ENCODE measurements at places on chromosomes 1 and 21.

DNA sequence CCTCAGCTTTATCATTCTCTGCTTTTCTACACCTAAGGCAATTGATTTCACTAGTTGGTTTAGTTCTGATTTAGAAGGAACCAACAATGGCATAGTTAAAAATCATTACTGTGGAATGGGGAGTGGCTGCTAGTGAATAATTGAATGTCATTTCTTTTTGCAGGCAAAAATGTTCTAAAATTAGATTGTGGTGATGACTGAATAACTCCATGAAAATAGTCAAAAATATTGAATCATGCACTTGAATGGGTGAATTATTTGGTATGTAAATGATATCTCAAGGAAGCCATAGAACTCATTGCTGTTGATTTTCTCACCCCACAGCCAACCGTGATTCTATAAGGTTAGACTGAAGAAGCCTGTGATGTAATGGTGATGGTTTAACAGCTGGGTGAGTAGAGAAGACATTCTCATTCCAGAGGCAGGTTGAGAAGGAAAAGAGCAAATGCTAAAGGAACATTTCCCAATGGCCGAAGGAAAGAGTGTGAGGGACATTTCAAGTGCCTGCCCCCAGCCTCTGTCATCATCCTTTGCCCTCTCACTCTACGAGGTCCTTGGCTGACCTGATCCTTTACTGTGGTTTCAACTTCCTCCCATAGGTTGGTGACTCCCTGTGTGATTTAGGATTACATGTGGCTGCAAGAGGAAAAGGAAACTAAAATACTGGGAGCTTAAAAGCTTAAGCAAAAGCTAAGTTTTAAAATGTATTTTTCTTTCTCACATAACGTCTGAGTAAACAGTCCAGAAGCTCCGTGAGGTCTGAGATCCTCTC lies 12.5 kb downstream of the OVAAL start:
- no peak for DNase-seq

DNA sequence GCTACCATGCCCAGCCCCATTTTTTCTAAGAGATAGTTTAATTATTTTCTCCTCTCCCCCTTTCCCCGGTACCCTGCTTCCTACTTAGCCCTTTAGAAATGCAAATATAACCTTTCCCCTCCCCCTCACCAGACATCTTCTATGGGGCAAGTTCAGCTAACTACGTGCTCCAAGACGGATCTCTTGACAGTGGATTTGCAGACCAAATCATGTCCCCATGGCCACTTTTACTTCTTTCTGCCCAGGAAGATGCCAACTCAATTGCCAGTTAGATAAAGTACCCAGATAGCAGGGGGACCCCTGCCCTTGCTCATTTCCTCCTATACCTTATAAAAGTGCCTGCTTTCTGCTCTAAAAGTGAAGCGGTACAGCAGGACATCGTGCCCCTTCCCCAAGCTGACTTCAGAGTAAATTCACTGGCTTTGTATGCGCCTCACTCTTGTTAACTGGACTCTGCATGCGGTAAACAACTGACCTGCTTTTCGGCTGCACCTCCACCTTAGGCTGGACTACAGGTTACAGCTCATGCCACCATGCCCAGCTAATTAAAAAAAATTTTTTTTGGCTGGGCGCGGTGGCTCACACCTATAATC lies 7.4 kb downstream of the DNAJC11 start:
- DNase-seq = no peak

DNA sequence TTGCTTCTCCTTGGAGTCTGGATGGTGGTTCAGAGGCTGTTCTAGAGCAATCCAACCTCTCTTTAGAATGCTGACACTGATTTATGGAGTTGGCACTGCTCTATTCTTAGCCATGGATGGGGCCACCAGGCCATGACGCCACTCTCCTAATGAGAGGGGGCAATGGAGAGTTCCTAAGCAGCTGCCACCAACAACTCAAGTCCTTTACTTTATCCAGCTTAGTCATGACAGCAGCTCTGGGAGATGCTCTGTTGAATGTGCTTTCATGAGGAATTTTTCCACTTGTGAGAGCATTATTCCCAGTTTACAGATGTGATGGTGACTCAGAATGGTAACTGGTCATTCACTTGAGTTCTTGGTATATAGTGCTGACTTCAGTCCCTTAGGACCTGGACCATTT lies 366.3 kb downstream of the HHAT start:
- no peak for DNase-seq

- DNase-seq = no peak
Measured at GRCh38 chr1:200670242-200671118, 773 bp upstream of the DDX59 start.

GRCh38 chr1:75672528-75673393 lies 51.7 kb upstream of the ACADM start:
- DNase-seq = no peak

- no peak for DNase-seq
Measured at GRCh38 chr1:102546251-102546650, 549.5 kb upstream of the OLFM3 start.

DNA sequence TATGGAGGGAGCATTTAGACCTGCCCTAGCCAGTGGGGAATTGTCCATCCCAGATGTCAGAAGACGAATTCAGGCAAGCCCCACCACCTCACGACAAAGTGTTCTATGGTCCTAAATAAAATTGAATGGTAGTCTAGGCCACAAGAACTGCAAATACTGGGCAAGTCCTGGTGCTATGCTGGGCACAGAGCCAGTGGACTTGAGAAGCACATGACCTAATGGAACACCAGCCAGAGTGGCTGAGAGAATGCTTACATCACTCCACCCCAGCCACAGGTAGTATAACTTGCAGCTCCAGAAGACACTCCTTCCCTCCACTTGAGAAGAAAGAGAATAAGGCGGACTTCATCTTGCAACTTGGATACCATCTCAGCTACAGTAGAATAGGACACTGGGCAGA lies 567.3 kb upstream of the CXADR start:
- DNase-seq = no peak

GRCh38 chr1:207745839-207746767 lies 5.8 kb upstream of the CD46 start:
- no peak for DNase-seq

- DNase-seq = no peak
Measured at GRCh38 chr1:8267307-8267706, 50.6 kb upstream of the SLC45A1 start.

- no peak for DNase-seq
Measured at GRCh38 chr21:37800456-37801061, 115.7 kb downstream of the KCNJ6 start.

DNA sequence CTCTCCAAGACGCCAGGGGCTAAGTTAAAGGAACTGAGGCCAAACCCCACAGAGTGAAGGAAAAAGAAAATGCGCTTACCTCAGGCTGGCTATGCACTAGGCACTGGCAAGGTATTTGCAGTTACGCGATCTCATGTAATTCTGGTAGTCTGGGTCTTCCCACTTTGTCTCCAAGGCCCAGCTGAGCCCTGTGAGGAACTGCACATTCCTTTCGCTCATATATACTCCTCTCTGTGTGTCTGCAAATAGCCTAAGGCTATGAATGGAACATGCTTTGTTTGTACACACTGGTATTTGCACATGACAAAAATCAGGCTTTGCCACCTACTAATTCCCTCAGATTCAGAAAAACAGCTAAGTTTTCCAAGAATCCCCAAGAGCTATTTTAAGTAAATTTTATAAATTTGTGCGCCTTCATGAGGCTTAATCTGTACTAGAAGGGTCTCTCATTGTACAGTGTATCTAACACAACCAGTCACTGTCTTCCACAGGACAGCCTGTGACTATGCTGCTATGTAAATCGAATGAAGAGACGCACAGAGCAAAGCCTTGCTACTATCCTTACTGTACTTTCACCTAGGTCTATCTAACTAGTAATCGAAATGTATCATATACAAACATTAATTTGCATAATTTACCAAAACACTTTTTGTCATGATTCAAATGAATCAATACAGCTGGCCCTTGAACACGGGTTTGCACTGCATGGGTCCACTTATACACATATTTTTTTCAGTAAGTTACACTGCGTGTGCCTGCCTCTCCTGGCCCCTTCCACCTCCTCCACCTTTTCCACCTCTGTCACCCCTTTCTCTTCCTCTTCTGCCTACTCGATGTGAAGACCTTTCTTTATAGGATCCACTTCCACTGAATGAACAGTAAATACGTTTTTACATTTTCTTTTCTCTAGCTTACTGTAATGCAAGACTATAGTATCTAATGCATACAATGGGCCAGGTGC lies 87.0 kb downstream of the SIPA1L2 start:
- no peak for DNase-seq

DNA sequence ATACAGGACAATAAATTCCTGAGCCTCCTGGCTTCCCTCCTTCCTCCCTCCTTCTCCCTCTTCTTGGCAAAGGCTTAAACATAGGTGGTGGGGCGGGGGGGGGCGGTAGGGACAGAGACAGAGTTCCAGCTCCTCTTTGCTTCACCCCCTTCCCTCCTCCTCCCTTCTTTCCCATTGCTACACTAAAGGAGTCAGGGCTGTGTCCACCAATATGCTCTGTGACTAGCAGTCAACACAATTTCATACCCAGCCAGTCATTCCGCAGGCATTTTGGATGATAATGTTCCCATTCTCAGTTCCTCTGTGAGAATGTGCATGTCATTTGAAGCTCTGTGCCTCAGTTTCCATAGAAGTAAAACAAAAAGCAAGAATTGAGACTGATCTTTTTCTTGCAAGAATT lies 1.7 kb downstream of the LMOD1 start:
- no peak for DNase-seq

- no peak for DNase-seq
Measured at GRCh38 chr1:119895102-119895501, 1.2 kb downstream of the ADAM30 start.

DNA sequence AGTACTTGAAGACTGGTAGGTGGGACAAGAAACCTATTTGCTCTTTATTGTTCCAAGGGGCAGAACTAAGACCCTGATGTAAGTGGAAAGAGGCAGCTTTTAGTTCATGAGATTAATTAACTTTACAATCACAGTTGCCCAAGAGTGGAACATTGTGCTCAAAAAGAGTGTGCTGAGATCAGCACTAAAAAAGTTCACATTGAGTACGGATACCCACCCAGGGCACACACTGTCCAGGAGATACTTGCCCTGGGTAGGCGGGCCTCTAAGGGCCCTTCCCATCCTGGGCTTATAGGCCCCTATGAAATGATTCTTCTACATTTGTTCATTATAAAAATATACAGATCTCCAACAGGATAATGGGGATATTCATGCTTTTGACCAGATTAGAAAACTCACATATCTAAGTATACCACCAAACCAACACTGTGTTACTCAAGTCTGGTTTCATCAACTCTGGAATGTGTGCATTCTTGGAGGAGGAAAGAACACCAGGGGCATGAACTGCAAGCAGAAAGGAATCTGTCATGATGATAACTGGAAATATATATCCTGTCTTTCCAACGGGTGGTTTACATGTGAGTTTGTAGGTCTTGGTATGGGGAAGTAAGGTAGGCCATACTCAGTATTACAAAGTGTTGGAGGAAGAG lies 626.2 kb downstream of the SMYD3 start:
- no peak for DNase-seq

GRCh38 chr1:26094677-26095383 lies 16.8 kb upstream of the PDIK1L start:
- DNase-seq = no peak

DNA sequence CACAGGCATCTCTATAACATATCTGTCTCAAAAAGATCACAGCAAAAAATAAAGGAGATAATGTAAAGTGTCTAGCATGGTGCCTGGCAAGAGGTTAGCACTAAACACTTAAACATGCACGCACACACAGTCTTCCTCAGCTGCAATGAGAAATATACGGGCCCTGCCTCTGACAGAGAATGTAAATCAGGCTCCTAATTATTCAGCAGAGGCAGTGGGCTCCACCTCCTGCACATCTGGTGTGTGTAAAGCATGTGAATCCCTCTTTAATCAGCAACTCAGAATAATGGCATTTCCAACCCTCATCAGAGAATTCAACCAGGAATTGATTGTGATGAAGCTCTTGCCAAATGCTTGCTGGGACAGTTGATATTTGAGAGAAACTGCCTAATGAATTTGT lies 85.6 kb upstream of the KCNA3 start:
- no peak for DNase-seq

DNA sequence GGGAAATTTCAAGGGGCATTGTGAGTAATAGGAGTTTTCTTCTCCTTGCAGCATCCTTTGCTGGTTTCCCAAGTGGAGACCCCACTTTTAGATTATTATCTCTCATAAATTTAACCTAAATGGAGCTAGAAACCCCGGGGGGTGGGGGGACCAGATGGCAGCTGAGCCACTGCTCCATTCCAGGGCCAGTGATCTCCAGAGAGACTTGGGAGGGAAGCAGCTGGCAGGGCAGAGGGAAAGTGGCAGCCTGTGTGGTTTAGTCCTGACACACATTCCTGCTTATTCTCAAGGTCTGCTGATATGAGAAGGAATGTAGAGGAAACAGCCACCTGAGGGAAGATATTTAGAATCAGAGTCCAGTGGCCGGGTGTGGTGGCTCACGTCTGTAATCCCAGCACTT lies 16.3 kb downstream of the PCP4L1 start:
- DNase-seq = no peak

GRCh38 chr1:148263128-148263905 lies 111.2 kb upstream of the NBPF11 start:
- DNase-seq = peak; percentile 32

GRCh38 chr1:156692925-156693847 lies 12.2 kb downstream of the CRABP2 start:
- no peak for DNase-seq

DNA sequence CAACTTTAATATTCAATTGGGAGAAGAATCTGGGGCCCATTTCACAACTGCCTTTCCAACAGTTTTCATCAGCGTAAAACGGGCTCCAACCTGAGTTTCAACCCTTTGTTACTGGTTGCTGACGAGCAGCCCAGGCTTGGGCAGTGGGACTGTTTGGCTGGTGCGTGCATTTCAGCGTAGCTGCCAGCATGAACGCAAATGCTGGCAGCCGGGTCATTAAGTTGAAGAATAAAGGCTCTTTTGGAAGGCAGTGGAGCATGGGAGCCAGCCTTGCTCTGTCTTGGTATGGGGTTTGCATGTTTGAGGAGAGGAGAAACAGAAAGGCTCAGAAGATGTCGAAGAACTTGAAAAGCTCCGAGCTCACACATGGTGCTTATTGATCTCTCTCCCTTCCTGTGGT lies 40.7 kb downstream of the WDR3 start:
- DNase-seq = no peak

DNA sequence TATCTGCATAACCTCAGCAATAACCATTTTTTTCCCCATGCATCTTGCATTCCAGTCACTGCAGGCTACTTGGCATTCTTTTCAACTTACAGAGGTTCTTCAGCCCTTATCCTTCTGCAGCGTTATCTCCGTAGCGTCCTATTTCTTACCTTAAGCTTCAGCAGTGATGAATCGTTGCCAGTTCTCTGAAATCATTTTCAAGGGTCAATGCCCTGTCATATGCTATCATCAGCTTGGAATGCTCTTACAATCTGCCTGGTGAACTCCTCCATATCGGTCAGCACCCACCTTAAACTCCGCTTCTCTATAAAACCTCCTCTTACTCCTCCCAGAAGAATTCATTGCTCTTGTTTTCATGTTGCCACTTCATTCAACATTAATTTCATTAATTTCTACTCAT lies 105.1 kb upstream of the DPH5 start:
- no peak for DNase-seq

DNA sequence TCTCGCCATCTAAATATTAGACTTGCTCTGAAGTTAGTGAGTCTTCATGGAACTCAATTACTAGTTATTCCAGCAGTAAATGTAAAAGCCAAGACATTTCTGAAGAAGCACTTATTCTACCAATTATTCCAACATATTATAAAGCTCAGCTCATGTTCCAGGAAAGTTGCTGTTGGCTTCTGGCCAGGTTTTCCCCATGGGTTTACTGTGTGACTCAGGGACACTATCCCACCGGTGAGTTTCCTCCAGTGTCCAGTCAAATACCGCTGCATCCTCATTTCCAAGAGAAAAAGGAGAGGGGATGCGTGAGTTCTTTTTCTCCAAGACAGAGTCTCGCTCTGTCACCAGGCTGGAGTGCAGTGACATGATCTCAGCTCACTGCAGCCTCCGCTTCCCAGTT lies 9.2 kb upstream of the HHIPL2 start:
- DNase-seq = no peak
